NCI-H446 treated with DMSO at 0.1 percent for 48 hours (cell line): ENCODE measurements at places on chromosomes 2 and 18.
A peak's percentile ranks its signal among the peaks of the same experiment; 100 is the strongest.

GRCh38 chr18:58937887-58938267 is 73.2 kb downstream of the ZNF532 start:
- DNase-seq, result no peak

DNA sequence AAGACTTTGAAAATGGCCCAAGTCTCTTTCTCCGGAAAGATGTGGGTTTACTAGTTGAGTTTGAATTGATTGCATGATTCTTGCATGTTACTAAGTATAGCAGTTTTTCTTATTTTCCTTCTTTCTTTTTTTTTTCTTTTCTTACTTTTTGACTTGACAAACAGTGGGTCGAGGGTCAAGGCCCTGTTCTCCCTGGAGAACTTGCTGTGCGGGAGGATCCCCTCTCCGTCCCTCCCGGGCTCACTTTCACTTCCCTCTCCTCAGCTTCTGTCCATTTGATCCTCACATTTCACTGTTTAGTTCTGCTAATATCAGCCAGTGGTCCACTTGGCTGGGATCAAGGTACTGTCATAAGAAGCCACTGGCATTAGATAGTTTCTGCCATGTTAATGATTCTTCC is 767.4 kb downstream of the TDRD15 start:
- DNase-seq, result no peak

DNA sequence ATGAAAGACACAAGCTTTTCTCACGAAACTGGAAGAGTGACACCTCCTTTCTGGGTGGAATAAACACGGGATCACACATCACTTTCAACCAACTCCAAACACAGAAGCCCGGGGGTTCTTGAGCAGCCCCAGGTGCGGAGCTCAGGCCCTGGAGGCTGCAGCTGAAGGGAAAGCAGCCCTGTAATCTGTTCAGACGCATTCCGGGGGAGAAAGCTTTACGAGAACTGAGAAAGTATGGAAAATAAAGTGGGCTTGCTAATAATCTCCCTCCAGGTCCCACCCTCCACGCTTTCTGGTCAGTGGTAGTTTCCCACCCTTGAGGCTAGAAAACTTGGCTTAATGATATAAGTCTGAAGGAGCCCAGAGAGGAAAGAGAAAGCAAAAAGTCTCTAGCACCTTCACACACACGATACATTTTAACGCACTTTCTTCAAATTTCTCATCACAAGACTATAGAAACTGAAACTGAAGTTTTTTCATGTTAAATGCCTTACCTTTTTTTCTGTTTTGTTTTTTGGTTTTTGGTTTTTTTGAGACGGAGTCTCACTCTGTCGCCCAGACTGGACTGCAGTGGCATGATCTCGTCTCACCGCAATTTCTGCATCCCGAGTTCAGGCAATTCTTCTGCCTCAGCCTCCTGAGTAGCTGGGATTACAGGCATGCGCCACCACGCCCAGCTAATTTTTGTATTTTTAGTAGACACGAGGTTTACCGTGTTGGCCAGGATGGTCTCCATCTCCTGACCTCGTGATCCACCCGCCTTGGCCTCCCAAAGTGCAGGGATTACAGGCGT is 141.3 kb downstream of the AFF3 start:
- DNase-seq, result no peak

DNA sequence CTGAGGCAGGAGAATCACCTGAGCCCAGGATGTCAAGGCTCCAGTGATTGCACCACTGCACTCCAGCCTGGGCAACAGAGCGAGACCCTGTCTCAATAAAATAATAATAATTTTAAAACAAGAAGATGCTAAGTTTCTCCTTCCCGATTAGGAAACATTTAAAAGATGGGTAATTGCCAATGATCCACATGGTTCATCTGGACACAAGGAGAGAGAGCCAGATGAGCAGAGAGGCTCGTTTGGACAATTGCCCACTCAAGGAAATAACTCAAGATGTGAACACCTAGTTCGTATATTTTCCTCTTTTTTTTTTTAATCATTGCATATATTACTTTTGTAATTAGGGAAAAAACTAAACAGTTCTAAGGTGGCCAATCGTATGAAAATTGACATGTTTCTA is 3.6 kb upstream of the ACTG2 start:
- no peak for DNase-seq

DNA sequence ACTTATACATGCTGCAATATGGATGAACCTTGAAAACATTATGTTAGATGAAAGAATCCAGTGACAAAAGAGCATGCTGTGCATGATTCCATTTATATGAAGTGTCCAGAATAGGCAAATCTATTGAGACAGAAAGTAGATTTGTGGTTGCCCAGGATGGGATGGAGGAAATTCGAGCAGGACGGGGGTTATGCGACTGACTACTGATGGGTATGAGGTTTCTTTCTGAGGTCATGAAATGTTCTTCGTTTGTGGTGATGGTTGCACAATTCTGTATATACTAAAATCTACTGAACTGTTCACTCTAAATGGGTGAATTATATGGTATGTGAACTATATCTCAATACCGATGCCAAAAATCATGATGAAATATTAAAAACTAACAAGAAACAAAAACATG is 18.9 kb upstream of the MTERF4 start:
- DNase-seq, result no peak

DNA sequence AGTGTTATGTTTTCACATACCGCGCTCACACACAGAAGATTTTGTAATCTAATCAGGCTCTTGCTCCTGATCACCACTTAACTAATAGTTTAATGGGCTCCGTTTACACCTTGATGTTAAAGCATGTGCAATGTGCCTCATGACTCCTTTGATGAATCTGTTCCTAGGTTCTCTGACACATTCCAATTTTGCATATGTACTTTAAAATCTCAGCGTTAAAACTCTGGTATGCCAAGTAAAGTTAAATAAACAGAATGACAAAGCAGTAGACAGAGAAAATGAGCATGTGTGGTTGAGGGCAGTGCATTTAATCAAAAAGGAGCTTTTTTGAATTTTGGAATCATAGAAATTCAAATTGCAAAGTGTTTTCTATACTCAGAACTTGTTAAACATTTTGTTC is 96.4 kb downstream of the TCF4 start:
- DNase-seq, result no peak

DNA sequence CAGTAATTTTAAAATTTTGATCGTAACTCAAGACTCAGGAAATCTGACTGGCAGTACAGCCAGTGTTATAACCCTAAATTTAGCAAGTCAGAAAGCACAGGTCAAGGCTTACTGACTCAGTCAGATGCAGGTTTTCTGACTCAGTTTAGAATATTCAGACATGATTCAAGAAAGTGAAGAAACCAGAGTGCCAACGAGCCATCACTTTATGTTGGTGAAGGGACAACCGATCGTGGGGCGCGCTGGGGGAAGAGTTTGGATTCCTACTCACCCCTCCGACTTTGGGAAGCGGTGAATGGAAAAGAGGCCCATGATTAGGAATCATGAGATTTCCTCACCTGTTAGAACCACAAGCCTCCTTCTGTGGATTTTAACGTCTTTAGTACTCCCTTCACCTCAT is 998 bp downstream of the RNF149 start:
- no peak for DNase-seq

DNA sequence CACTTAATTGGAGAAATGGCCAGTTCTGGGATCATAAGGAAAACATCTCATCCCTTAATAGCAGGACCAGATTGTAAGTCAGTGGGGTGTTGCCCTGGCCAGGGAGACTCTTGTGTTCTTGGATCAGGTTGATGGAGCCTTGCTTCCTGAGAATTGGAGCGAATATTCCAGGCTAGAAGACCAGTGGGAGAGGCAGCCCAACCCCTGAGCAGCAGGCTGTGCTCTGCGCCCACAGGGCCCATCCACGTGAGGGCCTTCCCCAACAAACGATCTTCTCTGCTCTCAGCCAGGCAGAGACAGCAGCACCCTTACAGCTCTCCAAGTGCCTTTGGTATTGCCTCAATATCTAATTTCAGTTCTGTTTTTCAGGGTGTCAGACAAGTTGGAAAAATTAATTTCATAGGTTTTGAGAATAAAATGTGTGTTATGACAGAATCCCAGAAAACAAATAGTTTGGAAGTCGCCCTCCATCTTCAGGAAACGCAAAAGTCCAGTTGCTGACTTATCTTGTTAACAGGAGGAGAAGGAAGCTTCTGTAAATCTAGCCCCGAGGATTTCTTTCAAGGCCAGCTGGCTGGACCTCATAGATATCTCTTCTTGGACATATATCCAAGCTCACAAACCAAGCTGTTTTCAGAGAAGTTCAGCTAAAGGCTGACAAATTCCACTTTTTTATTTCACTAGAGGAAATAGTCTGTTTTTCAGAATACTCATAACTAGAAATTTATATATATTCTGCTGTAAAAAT is 105.5 kb downstream of the COPS8 start:
- DNase-seq, result no peak

DNA sequence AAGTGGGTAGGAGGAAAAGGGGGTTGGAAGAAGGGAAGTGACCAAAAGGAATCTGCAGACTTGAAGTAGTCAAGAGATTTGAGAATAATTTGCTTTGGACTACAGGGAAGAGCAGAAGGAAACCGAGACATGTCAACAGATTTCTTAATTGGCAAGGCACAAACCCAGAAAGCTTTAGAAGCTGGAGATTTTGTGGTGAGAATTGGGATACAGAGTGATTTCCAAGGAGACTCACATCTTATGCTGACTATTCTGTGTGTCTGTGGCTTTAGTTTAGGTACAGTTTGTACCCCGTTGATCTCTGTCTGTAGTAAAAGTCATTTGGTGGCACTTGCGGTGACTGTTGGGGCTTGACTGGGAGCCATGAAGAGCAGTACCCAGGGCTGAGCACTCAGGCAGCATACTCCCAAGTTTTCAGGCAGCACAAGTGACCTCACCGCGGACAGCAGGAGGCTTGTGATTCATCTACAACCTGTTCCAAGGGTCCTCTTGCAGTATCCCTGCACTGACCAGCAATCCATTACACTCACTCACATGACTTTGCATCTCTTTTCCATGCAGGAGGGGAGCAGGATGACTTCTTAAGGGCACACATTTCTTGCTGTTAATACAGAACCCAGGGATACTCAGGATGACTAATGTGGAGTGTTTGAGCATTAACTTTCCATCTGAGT is 97.1 kb upstream of the TNP1 start:
- no peak for DNase-seq

- DNase-seq, result no peak
Observed at GRCh38 chr2:228731517-228731916, 539.6 kb downstream of the PID1 start.

DNA sequence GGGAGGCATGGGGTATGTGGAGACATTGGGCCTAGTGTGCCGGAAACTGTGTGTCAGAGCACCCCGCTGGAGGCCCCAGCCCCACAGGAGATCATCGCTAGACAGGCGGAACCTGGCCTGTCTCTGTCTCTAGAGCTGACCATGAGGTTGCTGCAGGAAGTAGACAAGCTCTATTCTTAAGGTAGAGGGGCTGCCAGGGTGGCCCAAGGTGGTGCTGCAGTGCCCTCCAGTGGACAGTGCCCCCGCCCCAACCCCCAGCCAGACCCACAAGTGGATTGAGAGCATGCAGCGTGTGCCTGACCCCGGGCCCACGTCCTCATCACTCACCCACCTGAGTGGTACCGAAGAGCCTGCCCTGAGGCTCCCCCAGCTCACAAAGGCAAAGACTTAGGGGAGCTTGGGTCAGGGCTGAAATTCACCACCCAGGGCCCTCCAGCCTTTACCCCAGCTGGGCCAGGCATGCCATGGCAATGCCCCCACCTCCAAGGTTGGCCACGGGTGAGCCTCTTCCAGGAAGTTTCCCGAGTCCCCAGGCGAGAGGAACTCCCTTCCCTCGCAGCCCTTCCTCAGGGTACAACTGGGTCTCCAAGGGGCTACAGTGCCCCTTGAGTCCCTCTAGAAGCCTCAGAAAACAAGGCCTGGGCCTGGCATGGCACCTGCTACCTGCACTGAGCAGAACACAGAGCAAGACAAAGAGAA is 155.0 kb downstream of the TTC32 start:
- DNase-seq, result no peak

GRCh38 chr18:58180172-58180571 is 136.1 kb downstream of the NEDD4L start:
- DNase-seq, result no peak

- DNase-seq, result no peak
Observed at GRCh38 chr2:129459200-129459876, 520.1 kb upstream of the RAB6C start.

DNA sequence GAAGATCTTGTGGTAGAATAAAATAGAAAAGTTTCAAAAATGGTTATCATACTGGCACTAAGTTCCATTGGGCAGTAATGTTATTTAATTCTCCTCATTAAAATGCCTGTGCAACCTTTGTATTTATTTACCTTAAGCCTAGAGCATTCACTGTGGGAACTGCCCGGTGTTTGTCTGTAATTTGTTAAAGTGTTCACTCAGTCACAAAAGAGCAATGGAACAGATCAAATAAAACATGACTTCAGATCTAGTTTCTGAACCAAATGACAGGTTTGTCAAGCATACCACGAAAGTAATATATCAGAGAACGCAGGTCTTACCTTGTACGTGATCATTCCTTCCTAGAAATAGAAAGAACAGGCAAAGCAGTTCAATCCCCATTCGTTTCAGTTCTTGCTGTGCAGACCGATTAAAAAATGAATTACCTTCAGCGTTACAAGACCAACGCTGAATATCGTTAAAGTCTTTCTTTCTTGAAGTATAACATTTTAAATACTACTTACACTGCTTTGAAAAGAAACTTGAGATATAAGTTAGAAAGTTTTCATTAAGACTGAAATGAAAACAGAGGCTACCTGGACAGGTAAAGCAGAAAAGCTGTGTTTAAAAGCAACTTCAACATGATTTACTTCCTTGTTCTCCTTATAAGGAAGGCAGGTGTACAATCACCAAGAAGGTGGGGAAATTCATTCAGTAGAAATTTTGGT is at the start of gene ITGB6:
Gene ITGB6, minus strand, starts transcription at position 590 of the 707 bp plus-strand sequence. Its CDS starts 209 bp downstream, at position 381.
- DNase-seq, result no peak

GRCh38 chr2:160407393-160408172 is 86.0 kb downstream of the RBMS1 start:
- DNase-seq, result no peak

- DNase-seq, result no peak
Observed at GRCh38 chr2:189128970-189129369, 50.6 kb downstream of the COL5A2 start.

- DNase-seq, result no peak
Observed at GRCh38 chr2:219215871-219216534, 2.8 kb downstream of the ABCB6 start.

DNA sequence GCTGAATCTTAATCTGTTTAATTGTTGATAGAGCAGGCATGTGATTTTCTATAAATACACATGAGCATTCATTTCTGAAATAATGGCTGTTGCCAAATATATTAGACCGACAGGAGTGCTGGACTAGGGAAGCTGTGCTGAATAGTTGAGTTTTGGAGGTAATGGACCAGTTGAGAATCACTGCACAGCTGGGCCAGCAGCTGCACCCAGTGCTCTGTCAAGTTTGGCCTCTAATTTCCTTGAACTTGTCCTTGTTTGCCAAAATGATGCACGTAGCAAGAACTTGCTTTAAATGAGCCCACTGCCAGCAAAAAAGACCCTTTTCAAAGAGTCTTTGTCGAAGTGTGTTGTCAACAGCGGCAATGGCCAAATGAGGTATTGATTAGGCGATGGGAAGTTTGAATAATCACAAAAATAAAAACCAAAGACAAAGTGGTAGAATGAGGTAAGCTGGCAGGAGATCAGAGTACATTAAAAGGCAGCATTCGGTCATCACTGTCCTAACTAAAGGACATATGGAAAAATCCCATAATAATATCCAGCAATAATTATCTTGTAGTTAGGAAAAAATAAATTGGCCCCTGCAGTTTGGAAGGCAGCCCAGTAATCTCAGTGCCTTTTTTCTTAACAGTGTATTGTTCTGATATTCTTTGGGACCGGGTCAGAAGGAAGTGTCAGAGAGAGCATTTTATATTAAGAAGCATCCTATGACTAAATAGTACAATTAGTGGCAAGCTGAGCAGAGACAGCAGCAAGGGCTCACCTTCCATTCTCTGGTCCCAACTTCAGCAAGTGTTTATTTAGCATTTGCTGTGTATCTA is 126.2 kb downstream of the RAPGEF4 start:
- peak; percentile 13 for DNase-seq

GRCh38 chr2:85011747-85012146 is 40.8 kb downstream of the KCMF1 start:
- DNase-seq, result no peak
